MCF 10A (cell line): ENCODE measurements at places on chromosomes 3 and 15. TPM values are rescaled to one million over a fixed set of nuclear protein-coding genes. Genes with fewer than 3 reads are reported as not detected.

GRCh38 chr3:74282202-74282601 is 332.3 kb downstream of the CNTN3 start:
- no peaks in the 10 kb centered on the region for H3K27me3 ChIP-seq
- H3K4me3 ChIP-seq: no peak overlapping the region
- no peak for DNase-seq
- H3K4me1 ChIP-seq: no peaks in the 10 kb centered on the region
- no peak overlapping the region for H3K27ac ChIP-seq
- peaks cover 4% of the 10 kb centered on the region for H3K36me3 ChIP-seq

DNA sequence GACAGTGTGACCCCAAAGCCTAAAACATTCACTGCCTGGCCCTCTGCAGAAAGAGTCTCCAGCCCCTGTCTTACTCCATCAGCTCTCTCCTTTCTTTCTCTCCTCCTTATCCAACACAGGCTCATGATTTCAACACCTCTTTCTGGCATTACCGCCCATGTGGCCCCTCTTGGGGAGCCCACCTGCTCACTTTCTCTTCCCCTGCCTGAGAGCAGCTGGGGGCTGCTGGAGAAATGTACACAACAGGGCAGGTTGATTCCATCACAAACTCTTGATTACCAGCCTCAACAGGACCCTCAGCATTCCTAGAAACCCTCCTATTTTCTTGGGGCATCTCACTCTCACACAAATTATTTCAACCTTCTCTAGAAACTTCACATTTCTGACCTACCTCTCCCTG is 98.3 kb downstream of the ABHD5 start:
- no peaks in the 10 kb centered on the region for H3K4me1 ChIP-seq
- no peak overlapping the region for H3K27ac ChIP-seq
- no peaks in the 10 kb centered on the region for H3K27me3 ChIP-seq
- no peaks in the 10 kb centered on the region for H3K36me3 ChIP-seq
- DNase-seq: no peak

Gene CTXN2
- not detected in 2 replicates for total RNA-seq

Gene CTXND1
- total RNA-seq: not detected in 2 replicates

DNA sequence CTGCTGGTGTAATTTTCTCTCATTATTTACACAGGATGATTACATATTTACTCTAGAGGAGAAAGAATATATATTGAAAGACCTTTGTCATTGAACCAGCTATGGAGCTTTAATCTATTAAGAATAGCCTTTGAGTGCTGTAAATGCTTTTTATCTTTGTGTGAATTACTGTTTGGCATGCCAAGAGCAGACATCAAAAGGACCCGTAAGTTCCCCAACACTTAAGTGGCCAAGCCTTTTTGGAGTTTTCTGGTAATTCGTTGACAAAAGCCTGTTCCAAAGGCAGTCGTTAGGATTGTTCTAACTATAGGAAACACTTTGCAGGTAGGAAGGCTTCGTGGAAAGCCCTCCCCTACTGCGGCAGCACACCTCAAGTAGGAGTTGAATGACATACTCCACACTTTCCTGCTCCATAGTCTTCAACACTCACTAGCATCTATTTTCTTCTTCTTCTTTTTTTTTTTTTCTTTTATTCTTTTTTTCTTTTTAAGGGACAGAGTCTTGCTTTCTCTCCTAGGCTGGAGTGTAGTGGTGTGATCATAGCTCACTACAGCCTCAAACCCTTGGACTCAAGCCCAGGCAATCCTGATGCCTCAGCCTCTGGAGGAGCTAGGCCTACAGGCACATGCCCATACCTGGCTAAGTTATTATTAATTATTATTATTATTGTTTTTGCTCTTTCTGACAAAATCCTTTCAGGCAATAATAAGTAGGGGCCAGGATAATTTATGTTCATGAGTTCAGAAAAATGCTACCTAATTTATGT is 98.6 kb downstream of the SUCNR1 start:
- H3K27me3 ChIP-seq: no peaks in the 10 kb centered on the region
- no peak overlapping the region for H3K27ac ChIP-seq
- DNase-seq: peak; percentile 4
- H3K4me1 ChIP-seq: peaks cover 13% of the 10 kb centered on the region
- H3K36me3 ChIP-seq: no peaks in the 10 kb centered on the region
- no peak overlapping the region for H3K4me3 ChIP-seq

DNA sequence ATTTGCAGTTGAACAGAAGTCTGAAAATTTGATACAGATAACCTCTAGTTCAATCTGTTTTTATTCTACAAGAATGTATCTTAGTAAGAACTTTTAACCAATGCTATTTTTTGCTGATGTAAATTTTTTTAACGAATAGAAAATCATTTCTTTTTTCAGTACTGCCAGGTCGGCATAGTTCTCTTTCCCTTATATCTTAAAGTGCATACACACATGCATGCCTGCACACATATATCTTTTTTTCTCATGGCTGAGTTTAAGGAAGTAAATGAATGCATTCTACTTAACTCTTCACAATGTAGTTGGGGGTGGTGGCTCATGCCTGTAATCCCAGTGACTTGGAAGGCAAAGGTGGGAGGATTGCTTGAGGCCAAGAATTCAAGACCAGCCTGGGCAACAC is 48.4 kb downstream of the BLM start:
- H3K27ac ChIP-seq: no peak overlapping the region
- peaks cover 8% of the 10 kb centered on the region for H3K4me1 ChIP-seq

- no peaks in the 10 kb centered on the region for H3K36me3 ChIP-seq
- no peak overlapping the region for H3K27ac ChIP-seq
- H3K4me3 ChIP-seq: no peak overlapping the region
- peak; percentile 30 for DNase-seq
These were observed 127.5 kb downstream of the BDH1 start for GRCh38 chr3:197428117-197428801.

DNA sequence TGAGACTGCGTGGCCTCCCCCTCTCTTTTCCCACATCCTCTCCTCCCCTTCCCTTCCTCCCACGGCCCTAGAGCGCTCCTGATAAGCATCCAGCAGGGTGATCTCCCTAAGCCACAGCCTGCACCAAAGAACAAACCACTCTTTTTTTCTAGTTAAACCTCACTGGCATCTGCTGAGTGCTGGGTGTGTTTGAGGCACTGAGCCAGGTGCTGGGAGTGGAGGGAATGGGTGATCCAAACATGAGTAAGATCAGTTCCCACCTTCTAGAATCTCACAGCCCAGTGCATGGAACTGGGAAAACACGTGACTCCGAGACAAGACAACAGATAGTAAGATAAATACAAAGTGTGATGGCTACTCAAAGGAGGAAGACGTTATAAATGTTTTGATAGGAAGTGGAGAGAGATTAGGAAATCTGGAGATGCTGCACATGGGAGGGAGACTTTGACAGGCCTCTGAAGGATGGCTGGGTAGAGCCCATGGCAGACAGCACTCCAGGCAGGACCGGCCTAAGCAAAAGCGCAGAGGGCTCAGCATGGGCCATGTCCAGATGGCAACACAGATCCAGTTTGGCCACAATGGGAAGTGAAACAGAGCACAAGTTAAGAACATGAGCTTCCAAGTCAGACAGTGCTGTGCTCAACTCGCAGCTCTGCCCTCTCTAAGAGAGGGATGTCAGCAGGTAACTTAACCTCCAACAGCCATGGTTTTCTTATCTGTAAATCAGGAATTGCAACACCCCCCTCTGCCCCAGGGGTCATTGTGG is 55.6 kb downstream of the CCR3 start:
- no peaks in the 10 kb centered on the region for H3K36me3 ChIP-seq
- no peak overlapping the region for H3K4me3 ChIP-seq
- no peak overlapping the region for H3K27ac ChIP-seq
- peak; percentile 66 for DNase-seq
- peaks cover 18% of the 10 kb centered on the region for H3K4me1 ChIP-seq
- no peaks in the 10 kb centered on the region for H3K27me3 ChIP-seq

- no peak overlapping the region for H3K27ac ChIP-seq
- no peak for DNase-seq
- no peak overlapping the region for H3K4me3 ChIP-seq
- H3K27me3 ChIP-seq: no peaks in the 10 kb centered on the region
These were observed 230.5 kb upstream of the LRTM1 start for GRCh38 chr3:55158345-55158744.

DNA sequence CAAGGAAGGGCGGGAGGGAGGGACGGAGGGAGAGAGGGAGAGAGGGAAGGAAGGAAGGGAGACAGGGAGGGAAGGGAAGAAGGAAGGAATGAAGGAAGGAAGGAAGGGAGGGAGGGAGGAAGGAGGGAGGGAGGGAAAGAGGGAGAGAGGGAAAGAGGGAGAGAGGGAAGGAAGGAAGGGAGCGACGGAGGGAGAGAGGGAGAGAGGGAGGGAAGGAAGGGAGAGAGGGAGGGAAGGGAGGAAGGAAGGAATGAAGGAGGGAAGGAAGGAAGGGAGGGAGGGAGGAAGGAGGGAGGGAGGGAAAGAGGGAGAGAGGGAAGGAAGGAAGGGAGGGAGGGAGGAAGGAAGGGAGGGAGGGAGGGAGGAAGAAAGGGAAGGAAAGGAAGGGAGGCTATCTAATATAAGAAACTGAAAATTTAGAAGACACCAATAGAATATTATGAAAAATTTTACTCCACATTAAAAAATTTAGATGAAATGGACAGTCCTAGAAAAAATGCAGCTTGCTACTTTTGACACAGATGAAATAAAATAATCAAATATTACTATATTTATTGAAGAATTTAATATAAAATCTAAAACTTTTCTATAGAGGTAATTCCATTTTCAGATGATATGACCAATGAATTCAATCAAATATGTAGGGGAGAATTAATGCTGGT is 280.3 kb upstream of the SLITRK3 start:
- no peak overlapping the region for H3K4me3 ChIP-seq
- H3K36me3 ChIP-seq: no peaks in the 10 kb centered on the region
- no peak overlapping the region for H3K27ac ChIP-seq
- H3K27me3 ChIP-seq: no peaks in the 10 kb centered on the region

Gene CHRNA3
- total RNA-seq: not detected in 2 replicates

Gene MAP1A
- 0.09 and 0.17 TPM in 2 replicates for total RNA-seq

DNA sequence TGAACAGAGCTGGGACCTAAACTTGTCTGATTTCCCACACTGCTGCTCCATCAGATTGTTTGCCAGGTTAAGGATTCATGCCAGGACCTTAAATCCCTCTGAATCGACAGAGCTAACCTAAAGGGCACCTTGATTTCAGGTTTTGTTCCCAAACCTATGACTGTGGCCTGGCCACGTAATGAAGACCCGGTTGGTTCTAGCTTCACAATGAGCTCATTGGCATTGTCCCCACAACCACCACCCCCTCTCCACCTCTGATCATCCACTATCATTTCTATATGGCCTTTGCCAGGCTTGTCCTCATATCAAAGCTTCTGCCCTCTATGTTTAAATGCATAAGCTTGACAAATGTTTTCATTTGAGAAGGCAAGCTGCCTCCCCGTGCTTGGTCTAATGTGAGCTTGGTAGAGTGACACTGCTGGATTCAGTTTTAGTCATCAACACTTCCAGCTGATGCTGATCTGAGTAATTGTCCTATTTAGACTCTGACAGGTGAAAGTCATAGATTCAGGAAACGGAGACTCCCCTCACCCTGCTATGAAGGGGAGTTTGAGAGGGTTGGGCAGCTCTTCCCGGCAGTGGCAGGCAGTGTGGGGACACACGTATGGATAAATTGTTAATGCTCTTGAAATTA is 407.1 kb upstream of the CFAP20DC start:
- DNase-seq: no peak
- no peaks in the 10 kb centered on the region for H3K27me3 ChIP-seq
- no peaks in the 10 kb centered on the region for H3K36me3 ChIP-seq
